Activated CD4-positive, alpha-beta T cell treated with anti-CD3 and anti-CD28 coated beads, Interleukin-2, Interleukin-6, amounts not matched to agents 100 ng/mL and 50 ng/mL, durations not matched to agents 16 hours and 8 hours (primary cell): ENCODE measurements at places on chromosomes 3 and 15.
A peak's percentile ranks its signal among the peaks of the same experiment; 100 is the strongest.

- no peak for DNase-seq
Observed at GRCh38 chr3:156160647-156161046, 40.3 kb downstream of the KCNAB1 start.

DNA sequence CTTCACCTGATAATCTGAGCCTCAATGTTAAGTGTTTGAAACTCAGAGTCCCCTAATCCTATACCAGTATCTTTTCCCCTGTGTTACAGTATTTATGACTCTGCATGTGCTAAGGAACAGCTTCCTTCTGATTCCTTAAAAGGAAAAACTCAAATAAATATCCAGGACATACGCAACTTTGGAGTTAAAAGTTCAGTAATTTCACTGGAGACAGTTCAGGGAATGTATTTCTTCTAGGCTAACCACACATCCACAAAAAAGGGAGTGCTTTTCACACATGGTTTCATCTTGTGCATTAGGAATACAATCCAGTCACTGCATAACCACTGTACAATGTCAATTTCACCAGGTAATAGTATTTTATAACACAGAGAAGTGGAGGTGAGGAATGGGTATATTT lies 31.0 kb downstream of the PGBD4 start:
- DNase-seq = no peak

DNA sequence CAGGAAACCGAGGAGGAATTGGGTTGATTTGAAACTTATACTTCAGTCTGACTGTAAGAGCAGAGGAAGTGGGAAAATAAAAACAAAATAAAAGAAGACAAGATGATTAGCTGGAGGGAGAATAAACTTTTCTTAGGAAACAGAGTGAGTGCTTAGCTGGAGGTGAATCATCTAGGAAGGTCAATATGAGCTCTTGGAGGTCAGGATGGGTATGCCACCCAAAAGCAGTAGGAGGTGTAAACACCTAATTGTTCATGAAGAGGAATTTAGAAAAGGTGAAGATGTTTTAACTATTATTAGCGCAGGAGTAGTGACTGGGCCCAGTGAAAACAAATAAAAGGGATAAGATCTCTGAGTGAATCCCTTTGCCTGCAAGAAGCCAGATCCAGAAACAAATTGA lies 39.9 kb upstream of the ARL14 start:
- no peak for DNase-seq

GRCh38 chr3:132443421-132443820 lies 26.1 kb downstream of the DNAJC13 start:
- no peak for DNase-seq

- DNase-seq = no peak
Observed at GRCh38 chr3:55556619-55557537, 69.8 kb upstream of the WNT5A start.

DNA sequence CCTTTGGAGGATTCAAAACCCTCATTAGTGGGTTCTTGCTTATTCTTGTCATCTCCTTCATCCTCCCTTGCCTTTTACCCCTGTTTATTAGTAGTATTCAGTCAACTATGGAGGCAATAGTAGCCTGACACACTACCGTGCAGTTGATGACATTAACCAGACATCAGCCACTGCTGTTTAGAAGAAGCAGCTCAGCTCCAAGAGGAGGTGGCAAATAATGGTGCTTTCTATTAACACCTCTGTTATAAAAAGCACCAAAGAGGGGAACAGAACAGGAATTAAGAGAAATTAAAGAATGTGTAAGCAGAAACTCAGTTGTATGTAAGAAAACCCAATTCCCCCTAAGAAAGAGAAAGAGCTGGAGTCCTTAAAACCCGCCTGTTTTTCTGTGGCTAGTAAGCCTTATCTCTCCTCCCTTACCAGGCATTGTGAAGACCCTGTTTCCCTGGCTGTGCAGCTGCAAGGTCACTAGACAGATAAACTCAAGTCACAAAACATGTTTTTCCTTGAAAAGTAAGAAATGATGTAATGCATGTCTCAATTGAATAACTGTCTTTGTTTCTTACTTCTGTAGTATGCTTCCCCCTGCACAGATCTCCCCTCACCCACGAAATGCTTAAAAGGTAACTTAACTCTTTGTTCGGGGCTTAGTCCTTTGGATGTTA lies 21.2 kb downstream of the CCR4 start:
- DNase-seq = no peak

GRCh38 chr3:127182848-127183714 lies 9.8 kb upstream of the PRR23E start:
- DNase-seq = no peak

DNA sequence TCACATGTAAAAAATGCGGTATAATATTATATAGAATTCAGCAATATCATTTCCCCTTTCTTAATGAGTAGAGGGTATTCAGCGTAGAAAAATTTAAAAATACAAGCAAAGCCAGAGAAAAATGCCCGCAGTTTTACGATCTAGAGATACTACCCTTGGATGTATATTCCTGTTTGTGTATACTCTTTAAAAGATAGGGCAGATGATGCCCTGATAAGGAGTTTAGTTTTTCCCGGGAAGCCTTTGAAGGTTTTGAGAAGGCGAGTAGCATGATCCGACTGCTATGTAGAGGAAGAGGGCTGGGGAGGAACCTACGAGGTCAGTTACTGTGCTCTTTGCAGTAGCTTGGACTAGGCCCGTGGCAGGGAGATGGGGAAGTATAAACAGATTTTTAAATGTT lies 1.2 kb downstream of the YEATS2 start:
- peak; percentile 25 for DNase-seq

DNA sequence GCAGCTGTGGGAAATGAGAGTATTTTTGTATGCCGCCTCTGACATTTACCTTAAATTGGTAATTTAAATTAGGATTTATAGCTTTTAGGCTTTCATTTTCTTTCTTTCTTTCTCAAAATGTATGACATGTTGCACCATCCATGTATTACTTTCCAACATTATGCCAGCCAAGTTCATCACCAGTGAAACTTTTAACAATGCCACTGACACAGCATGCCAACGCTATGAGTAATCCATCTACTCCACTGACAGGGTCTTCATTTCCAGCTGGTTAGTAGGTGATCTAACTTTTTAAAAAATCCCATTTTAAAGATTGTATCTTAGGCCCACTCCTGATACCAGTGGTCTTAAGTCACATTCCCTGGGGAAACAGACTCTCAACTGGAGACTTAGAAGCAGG lies 21.8 kb upstream of the CLDN16 start:
- DNase-seq = no peak

GRCh38 chr3:64693031-64693430 lies 5.2 kb upstream of the ADAMTS9 start:
- DNase-seq = no peak

- DNase-seq = no peak
Observed at GRCh38 chr3:12941495-12942023, 100.2 kb upstream of the RPL32 start.

- no peak for DNase-seq
Observed at GRCh38 chr15:61659566-61660190, 400.6 kb downstream of the VPS13C start.

DNA sequence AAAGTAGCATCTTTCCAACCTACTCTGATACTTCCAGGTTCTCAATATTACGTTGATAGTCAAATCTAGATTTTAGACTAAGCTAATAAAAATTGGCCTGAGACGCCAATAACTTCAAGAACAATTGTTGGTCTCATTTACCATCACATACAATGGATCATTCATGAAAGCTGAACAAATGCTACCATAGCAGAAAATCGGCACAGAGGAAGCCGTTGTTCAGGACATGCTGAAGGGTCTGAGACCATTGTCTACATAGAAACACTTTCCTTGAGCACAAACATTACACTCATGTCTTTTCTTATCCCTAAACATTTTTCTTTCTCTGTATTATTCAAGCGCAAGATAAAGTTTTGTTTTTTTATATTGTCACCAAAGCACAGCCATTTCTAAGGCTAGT lies 37.2 kb upstream of the FHIT start:
- DNase-seq = no peak

DNA sequence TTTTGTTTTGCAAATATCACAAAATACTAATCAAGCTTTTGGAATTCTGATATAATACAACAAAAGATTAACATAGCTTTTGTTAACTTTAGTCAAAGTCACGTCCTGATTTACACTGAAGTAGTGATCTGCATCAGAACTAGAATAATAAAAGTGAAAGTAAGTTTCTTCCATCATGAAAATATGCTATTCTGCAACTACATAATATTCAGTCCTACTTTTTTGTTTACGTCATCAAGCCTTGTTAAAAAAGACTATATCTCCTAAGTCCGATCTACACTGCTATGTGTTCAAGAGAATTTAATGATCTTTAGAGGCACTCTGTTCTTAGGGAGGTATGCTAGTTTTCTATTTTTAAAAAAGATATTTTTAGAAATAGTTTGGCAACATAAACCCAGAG lies 330.1 kb downstream of the ARPP21 start:
- no peak for DNase-seq

DNA sequence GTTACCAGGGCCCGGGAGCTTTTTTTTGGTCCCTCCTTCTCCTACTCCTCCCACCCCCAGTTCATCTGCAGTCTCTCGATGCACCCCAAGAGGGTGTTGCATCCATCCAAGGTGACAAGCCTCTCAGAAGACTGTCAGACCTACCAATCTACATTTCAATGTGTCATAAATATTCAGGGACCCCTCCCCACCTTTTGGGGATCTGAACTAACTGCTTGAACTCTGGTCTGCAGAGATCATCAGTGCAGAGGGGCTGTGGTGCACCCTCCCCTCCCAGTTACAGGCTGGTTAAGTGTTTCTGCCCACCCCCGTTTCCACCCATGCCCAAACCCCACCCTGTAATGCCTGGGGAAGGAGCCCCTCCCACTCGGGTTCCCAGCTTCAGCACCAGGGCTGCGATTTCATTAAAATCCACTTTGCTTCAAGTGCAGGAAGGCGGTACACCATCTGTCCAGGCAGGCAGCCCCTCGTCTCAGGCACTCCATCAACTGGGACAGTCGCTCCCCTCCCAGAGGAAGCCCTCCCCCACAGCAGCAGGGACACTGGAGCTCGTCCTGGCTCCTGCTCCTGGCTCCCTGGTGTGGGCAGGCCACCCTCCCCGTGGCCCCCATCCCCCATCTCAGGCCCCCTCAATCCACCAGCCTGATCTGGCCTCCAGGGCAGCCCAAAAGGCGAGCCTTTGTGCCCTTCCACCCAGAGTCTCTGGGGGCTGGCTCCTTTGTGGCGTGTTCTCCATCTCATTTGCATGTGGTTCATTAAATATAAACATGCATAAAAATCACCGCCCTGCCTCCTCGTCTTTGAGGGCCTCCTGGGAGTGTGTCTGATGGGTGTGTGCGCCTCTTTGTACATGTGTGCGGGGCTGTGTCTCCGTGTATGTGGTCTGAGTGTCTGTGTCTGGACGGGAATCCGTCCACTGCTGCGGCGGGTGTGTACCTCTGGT lies 32.3 kb downstream of the RNU5B-1 start:
- no peak for DNase-seq

DNA sequence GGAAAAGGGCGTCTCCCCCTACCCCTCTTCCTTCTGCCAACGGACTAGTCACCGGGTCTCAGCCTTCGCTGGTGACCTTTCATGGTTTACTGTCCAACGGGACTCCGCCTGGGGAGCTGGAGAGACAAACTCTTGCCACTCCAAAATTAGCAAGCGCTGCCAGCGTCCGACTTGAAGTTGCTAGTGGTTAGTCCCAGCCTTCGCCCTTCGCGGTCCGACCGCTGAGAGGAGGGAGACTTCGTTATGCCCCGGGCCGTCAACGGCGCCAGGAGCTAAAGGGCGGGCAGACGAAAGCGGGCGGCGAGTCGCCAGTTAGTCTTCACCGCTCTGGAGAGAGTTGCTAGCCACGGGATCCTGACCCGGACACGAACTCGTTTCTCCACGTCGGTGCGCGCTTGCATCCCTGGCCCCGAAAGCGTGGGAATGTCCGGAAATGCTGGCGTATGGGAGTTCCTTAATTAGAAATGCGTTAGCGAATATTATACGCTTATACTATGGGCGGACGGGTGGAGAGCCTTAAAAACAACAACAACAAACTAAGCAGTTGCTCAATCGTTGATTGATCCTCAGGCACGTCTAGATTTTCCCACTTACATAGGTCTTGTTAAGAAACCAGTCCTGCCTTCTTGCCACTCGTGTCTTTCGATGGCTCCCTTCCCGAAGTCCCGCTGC lies 716 bp downstream of the SMC4 start:
- peak; percentile 42 for DNase-seq

- no peak for DNase-seq
Observed at GRCh38 chr3:41579861-41580260, 380.6 kb downstream of the CTNNB1 start.

DNA sequence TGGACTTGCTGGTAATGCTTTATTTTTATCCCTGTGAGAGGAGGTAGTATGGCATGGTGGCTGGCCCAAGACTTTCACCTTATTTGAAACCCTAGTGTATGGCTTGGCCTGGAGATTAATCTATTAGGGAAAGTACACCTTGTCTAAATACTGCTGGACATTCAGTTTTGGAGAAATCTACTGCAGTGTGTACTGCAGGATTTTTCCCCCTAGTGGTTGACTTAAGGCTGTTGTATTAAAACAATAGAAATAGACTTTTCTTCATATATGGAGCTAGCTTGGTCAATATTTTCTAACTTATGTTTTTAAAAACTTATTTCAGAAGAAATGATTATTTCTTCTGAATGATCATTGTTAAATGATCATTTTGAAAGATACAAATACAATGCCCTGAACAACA lies 13.9 kb upstream of the SLITRK3 start:
- no peak for DNase-seq

GRCh38 chr3:14522768-14523167 lies 17.4 kb downstream of the GRIP2 start:
- no peak for DNase-seq

GRCh38 chr3:120568598-120568997 lies 27.5 kb upstream of the NDUFB4 start:
- no peak for DNase-seq

DNA sequence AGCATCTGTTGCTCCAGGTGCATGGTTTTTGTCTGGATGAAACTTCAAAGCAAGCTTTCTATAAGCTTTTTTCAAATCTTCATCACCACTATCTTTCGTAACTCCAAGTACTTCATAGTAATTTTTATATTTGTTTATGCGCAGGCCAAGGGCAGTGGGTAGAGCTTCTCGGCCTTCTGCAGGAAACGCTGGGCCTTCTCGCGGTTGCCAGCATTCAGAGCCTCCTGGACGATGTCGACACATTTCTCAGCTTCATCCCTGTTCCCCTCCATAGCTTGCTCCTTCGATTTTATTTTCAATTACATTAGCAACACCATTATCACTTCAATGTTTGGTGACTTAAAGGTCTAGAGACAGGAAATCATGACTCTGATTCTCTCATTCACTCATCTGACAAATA lies 20.2 kb downstream of the DENND4A start:
- DNase-seq = no peak
